Activated CD4-positive, alpha-beta T cell treated with anti-CD3 and anti-CD28 coated beads, Interleukin-2, Interleukin-6, amounts not matched to agents 100 ng/mL and 50 ng/mL, durations not matched to agents 16 hours and 8 hours (primary cell): ENCODE measurements at places on chromosomes 5 and 9.
A peak's percentile ranks its signal among the peaks of the same experiment; 100 is the strongest.

GRCh38 chr9:128191406-128192046 lies at the start of gene CIZ1:
CIZ1 (minus strand) TSS chr9:128191572; CDS start chr9:128190857, 715 bp downstream.
- DNase-seq: peak; percentile 84

DNA sequence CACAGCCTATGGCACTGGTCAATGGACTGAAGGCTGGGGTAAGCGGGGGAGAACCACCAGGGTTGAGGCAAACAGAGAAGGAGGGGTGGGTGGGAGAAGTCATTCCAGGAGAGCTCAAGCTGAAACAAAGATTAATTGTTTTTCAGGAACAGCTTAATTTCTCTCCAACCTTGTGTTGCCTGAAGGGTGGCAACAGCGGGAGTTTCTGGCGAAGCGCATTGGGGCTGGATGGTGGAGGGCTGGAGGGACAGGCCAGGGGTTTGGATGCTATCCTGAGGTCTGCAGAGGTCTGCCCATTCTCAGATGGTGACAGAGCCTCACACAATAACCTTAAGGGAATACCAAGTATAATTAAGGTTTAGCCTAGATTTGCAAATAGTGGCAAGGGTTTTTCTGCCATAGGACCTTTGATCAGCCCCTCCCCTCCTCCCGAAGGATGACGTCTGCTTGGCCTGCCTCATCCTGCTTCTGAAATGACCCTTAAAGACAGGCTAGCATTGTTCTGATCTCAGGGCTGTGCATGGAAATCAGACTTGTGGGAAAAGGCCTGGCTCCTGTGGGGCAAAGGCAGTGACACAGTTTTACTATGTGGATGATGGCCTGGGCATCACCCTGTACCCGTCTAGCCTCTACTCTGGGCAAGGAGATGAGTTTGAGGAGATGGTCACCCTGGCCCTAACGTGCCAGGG lies 32.7 kb downstream of the PSD2 start:
- no peak for DNase-seq

- DNase-seq: no peak
These were observed 196.4 kb upstream of the PTGER4 start for GRCh38 chr5:40483316-40483715.

- DNase-seq: peak; percentile 3
These were observed 53.9 kb upstream of the TRIM32 start for GRCh38 chr9:116632990-116633838.

GRCh38 chr5:83475391-83475863 lies 3.9 kb downstream of the VCAN start:
- DNase-seq: no peak

DNA sequence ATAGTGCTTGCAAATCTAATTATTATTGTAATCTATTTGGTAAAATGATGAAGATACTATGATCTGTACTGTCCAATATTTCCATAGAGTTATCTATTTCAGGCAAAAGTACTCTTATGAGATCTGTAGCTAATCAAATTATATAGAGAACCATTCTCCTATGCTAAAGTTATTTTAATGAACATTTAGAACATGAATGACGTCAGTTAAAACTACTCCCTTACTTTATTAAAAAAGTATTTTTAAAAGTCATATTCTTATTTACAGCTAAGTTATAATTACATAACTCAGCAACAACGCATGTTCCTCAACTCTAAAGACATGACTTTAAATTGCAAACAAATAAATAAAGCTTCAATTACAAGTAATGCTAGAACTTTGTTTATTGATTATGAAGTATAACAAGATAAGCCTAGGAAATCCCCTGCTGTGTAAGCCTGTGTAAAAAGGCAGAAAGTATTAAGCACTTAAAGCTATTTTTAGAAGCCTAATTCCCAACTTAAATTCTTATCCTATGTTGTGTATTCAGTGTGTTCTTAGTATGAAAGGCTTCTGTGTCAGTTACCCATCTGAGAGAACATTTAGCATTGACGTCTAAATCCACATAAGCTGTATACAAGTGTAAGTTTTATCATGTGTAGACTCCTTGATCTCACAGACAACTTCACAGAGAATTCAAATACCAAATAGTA lies 285.7 kb downstream of the HCN1 start:
- DNase-seq: no peak

DNA sequence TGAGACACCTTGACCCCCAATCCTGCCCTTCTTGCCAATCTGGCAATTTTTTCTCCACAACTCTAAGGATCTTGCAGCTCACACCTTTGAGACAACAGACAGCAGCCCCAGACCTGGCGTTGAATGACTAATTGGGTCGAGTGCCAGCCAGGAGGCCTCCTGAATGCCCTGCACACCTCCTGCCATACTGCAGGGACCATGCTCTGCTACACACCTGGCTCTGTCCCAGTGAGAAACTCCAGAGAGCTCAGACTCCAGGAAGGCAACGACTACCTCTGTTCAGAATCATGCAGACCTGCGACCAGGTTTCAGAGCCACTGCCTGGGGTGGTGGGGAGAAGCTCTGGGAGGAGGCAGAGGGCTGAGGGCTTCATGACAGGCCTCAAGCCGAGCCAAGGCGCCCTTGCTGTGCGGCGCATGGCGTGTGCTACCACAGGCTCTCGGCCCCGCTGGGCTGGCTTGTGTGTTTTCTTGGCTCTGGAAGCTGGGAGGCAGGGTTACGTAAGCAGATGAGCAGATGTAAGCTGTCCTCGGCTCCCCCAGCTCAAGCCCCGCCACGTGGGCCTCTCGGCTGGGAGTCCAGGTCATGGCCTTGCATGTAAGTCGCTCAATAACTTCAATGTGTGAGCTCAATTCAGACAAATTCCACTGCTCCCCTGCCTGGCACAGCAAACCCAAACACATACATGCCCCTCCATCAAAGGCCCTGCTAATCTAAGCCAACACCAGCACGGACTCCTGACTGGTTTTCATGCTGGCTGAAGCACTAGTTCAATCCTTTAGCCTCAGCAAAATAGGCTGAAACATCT lies 27.5 kb downstream of the B4GALT1 start:
- no peak for DNase-seq

- no peak for DNase-seq
These were observed 36.7 kb downstream of the PAX5 start for GRCh38 chr9:36997414-36997813.

DNA sequence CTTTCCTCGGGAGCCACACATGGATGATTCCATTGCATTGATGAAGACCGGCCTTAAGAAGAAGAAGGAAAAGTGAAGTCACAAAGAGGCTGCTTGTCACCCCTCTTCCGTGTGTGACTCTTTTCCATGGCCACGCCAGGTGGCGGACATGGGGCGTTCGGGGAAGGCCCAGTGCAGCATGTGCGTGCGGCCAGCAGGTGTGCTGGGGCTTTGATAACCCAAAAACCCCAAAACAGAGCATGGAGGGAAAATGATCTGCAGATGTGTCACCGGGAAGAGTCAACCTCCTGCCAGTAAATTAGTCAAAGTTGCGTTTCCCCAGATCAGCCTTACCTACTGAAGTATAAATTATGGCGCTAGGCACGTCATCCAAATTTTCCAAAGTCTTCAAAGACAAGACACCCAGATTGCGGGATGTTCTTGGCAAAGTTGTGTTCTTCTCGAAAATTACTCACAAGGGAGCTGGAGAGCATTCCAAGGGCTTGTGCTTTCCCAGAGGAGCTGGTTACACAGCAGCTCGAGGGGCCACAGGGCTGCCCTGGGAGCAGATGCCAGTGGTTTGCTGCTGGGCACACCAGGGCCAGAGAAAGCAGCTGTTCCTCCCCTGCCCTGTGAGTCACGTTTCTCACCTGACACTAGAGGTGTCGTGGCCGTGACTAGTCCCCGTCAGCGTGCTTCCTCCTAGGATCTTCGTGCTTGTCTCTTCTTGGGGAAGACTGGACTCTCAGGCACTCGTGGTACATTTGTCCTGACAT lies 53.9 kb downstream of the IRX2 start:
- DNase-seq: no peak

DNA sequence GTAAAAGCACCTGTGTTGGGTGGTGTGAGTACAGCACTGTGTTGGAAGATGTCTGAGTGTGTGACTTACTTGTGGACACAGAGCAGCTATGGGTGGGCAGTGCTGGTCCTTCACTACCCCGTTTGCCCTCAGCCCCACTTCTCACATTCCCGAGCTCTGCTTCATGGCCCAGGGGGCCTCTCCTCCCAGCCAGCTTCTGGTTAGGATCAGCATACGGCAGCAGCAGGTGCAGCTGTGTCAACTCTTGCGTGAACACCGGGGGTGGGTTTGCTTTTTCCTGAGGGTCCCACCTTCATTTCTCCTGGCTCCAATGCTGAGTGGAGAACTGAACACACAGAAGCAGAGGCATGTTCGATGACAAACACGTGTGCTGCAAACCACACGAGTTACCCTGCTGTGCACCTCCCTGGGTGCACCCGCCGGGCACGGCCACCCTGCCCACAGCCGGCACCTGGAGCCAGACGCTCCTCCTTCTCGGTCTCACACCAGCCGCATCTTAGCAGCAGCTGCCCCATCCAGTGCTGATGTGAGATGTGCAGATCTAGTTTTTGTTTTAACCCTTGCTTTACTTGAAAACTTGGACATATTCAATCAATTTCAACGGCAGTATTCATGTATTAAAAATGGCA lies 14.9 kb upstream of the SLC6A3 start:
- DNase-seq: no peak

- DNase-seq: peak; percentile 42
These were observed 202.2 kb upstream of the DMRTA1 start for GRCh38 chr9:22244139-22245011.

GRCh38 chr9:76032038-76032796 lies 141.7 kb downstream of the PCSK5 start:
- no peak for DNase-seq

DNA sequence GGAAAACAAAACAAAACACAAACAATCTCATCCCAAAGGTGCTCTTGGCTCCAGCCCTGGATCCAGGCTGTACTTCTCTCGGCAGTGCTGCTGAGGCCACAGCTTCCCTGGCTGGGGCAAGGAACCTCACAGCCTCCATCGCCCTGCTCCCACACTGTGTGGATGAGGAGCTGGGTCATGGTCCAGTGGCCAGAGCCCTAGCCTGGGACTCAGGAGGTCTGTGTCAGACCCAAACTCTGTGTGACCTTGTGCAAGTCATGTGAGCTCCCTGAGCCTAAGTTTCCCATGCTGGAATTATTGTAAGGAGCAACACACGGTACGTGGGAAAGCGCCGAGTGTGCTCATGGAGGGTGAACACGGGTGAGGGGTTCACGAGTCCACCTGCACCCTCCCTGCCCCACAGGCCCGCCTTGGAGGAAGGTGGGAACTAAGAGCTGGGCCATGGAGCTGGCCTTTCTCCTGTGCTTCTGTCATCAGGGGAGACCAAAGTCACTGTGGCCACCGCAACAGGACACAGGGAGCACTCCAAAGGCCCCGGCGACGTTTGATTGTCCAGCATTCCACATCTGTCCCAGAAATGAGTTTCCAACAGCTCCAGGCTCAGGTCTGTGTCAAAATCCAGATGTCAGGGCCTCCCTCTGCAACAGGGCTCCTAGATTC lies 26.2 kb upstream of the SMU1 start:
- DNase-seq: no peak

- DNase-seq: no peak
These were observed 1.2 kb downstream of the EFCAB9 start for GRCh38 chr5:172194985-172195774.

GRCh38 chr9:131833906-131834305 lies 94.0 kb upstream of the RAPGEF1 start:
- DNase-seq: no peak

- DNase-seq: peak; percentile 40
These were observed 42.5 kb upstream of the RIC1 start for GRCh38 chr9:5586391-5586802.

DNA sequence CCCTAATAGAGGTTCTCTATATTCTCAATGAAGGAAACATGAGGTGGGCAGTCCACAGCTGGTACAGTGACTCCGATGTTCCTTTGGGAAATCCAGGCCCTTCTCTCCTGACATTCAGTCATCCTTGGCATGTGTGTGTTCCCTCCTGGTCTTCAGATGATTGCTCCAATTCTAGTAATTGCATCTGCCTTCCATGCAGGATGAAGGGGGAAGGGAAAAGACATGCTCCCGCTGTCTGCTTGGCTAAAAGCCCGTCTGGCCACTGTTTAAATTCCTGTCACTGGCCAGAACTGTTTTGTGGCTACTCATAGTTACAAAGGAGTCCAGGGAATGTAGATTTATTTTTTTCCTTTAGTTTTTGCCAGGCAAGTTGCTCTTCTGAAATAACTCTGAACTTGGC lies 65.0 kb downstream of the MAST4 start:
- no peak for DNase-seq

DNA sequence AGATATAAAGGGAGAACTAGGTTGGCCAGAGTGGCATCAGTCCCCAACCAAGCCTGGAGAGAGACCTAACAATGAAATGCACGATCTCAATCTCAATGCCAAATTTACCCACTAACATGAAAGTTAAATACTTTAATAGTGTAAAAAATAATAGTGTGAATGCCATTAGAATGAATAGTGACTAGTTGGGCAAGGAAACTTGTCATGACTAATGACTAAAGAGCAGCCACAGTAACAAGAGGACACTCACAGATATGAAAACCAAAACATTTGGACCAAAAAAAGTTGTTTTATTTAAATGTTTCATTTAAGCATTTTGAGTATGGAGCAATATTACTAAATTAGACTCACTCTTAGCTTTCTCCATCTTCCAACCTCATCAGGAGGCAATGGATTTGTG lies 1853.8 kb downstream of the EFNA5 start:
- DNase-seq: no peak

DNA sequence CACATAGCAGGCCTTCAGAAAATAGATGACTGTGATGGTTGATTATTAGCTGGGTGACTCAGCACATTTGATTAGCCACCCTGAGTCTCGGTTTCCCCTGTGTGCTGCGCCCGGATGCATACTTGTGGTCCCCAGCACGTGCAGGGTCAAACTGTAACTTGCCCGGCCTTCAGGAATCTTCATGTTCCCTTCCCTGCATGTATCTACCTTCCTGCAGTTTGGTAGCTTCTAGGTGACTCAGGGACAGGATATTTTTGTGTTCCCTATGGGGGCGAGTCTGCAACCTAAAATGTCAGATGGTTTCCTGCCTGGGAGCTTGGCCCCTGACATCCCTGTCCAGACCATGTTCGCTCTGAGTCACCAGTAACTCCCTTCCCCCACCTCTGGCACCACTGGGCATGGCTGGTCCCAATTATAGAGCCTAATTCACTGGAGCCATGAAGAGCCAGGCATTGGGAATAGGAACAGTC lies 13.2 kb downstream of the PTGS1 start:
- DNase-seq: no peak

GRCh38 chr5:178398901-178399700 lies 166.5 kb upstream of the PHYKPL start:
- no peak for DNase-seq

- no peak for DNase-seq
These were observed 108.4 kb downstream of the KCNIP1 start for GRCh38 chr5:170612256-170612678.

GRCh38 chr5:142360607-142361120 lies 35.8 kb upstream of the SPRY4 start:
- peak; percentile 23 for DNase-seq

- no peak for DNase-seq
These were observed 67.6 kb upstream of the TBCA start for GRCh38 chr5:77843570-77844372.
